ENCODE measurements at places on chromosomes 12 and 14. TPM values are rescaled to one million over a fixed set of nuclear protein-coding genes. Genes with fewer than 3 reads are reported as not detected.

Gene IGF1
- 30.2 TPM for total RNA-seq

Gene KCNC2
- not detected for total RNA-seq

Gene KCNMB4
- 0.54 TPM for total RNA-seq

Gene RPGRIP1
- total RNA-seq: not detected

Gene FITM1
- total RNA-seq: 72.8 TPM

Gene SP1
- 43.2 TPM for total RNA-seq

Gene GOLGA5
- 23.5 TPM for total RNA-seq

Gene GSC
- 0.74 TPM for total RNA-seq

Gene KRT80
- total RNA-seq: 0.11 TPM

Gene KCNJ8
- 13.3 TPM for total RNA-seq

Gene TCL1A
- not detected for total RNA-seq

Gene CMKLR1
- 4.4 TPM for total RNA-seq

Gene INSM2
- total RNA-seq: not detected

Gene NOVA1
- total RNA-seq: 3.5 TPM

Gene CAPZA3
- not detected for total RNA-seq

Gene GPR65
- 0.25 TPM for total RNA-seq

Gene PPM1H
- total RNA-seq: 1.8 TPM

Gene KRT8
- total RNA-seq: 0.54 TPM
